ENCODE measurements at places on chromosomes 3 and 15.
A peak's percentile ranks its signal among the peaks of the same experiment; 100 is the strongest.

DNA sequence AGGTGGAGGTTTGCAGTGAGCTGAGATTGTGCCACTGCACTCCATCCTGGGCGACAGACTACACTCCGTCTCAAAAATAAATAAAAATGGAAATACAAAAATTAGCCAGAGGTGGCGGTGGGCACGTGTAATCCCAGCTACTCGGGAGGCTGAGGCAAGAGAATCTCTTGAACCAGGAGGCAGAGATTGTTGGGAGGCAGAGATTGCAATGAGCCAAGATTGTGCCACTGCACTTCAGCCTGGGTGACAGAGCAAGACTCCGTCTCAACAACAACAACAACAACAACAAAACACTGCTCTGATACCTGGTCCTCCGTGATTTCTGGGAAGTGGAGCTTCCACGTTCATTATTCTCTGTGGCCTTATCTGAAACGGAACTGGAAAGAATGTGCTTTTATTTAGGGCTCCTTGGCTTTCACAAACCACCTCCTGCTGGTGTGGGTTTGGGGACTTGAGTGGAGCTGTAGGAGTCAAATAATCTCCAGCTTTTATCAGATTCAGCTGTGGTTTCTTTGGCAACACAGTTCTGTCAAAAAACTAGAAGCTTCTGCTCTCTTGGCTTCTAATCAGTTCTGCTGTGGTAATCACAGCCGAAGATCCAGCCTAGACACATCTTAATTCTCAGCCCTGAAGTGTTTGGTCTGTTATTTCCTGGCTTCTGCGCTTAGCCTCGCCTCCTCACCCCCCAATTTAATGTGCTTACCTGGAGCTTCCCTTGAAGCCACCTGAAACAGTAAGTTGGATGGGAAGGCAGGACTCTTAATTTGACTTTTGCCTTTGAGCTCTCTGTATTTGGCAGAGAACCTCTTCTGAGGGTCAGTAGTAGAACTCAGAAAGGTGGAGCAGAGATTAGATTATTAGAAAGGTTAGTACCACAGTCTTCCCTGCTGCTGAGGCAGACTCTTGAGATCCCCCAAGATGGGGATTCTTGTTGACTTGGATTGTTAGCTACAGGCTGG, 21.4 kb downstream of the IRAK2 start:
- no peak for DNase-seq

DNA sequence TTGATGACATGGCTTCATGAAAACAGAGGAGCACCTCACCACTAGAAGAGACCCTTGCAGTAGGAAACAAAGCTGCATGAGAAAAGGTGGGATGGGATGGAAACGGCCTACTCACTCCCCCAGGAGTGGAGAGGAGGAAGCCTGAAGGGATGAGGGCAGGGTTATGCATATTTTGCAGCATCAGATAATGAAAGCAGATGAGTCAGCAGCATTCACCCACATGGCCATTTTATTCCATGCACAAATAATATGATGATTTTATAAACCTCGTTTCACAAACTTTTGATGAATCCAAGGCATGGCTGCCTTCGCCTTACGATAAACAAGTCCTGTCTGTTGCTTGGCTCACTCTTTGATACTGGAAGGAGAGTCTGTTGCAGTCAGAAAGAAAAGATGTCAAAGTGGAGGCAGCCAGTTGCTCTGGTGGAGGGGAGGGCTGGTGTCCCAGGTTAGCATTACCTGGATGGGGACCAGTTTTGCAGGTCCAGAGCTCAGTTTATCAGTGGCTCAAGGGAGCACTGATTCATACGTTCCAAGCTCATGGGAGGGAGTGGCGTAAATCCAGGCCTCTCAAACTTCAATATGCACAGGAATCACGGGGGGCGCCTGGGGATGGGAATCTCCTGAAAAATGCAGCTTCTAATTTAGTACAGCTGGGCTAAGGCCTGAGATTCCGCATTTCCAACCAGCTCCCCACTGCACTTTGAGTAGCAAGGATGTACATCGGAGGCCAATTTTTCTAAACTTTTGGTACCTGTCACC, 9.2 kb upstream of the EHD4 start:
- no peak for DNase-seq

DNA sequence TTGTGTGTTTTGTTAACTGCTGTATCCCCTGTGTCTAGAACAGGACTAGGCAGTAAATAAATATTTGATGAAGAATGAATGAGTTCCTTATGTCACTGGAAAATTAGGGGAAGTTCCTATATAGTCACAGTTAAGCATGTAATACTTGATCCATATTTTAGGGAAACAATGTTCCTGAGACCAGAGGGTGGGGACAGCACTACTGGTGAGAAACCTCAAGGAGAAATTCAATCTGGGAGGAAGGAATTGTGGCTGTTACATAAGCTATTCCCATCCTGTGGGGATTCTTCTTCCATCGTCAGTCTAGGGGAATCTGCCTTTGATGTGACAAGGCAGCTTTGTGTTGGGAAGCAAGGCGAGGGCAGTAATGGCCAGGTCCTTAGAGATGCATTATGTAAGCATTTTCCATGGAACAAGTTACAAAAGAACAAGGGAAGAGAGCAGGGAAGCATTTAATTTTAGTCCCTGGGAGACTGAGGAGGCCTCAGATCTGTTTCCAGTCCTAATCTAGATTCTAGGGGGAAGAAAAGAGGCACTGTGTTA, 219.3 kb upstream of the TTC14 start:
- no peak for DNase-seq

GRCh38 chr3:21942328-21942727, 191.3 kb upstream of the ZNF385D start:
- peak; percentile 34 for DNase-seq

DNA sequence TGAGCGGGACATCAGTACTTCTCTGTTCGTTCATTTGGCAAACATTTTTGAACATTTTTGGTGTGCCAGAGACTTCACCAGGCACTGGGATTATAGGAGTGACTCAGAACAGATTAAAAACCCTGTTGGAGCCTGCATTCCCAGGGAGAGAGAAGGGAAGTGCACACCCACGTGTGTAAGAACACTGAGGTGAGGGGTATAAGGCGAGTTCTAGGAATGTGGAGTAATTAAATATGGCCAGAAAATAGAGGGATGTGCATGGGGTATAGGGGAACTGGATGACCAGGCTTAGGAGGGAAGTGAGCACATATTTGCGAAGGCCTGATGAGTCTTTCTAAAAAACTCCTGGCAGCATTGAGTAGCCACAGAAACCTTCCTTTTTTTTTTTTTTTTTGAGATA, 401.2 kb upstream of the C2CD4B start:
- DNase-seq, result peak; percentile 21

GRCh38 chr3:121228971-121229370, 316.8 kb downstream of the POLQ start:
- DNase-seq, result no peak

- DNase-seq, result no peak
These were observed 3.9 kb downstream of the GATA2 start for GRCh38 chr3:128488991-128489673.

DNA sequence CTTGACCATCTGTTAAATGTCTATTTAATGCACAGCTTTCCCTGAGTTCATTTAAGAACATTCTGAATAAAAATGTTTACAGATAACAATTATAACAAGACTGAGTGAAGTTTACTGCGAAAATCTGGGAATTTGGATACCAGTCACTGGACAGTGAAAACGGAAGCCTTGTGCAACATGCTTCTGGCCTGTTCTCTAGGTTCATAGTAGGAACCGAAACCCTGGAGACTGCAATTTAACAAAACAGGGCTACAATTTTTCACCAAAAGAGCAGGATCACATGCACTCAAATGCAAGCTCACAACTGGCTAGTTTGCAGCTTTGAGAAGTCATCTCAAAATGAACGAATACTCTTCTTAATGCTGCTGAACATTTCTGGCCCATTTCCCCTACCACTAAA, 435.9 kb downstream of the NR2F2 start:
- DNase-seq, result no peak

GRCh38 chr15:45102226-45102625, 11.7 kb downstream of the DUOX2 start:
- DNase-seq, result no peak

GRCh38 chr15:85950101-85950500, 129.6 kb upstream of the AGBL1 start:
- DNase-seq, result no peak

- DNase-seq, result no peak
These were observed 77.5 kb downstream of the ADCY5 start for GRCh38 chr3:123371426-123371825.
